ENCODE measurements at places on chromosomes 1 and 21. TPM values are rescaled to one million over a fixed set of nuclear protein-coding genes. Genes with fewer than 3 reads are reported as not detected.

Gene PCNT
- polyA plus RNA-seq, result 32.4 TPM

Gene CYP4A22
- 0.27 TPM for polyA plus RNA-seq

Gene RBM11
- 4.0 TPM for polyA plus RNA-seq

Gene NECTIN4
- 9.1 TPM for polyA plus RNA-seq

Gene SLC6A17
- 0.10 TPM for polyA plus RNA-seq

Gene RAB25
- polyA plus RNA-seq, result 66.5 TPM

Gene PCBP3
- 2.1 TPM for polyA plus RNA-seq

Gene SLC25A34
- 5.6 TPM for polyA plus RNA-seq

Gene TCHHL1
- not detected for polyA plus RNA-seq

Gene IL12RB2
- 1.2 TPM for polyA plus RNA-seq

Gene CCNL2
- 346 TPM for polyA plus RNA-seq

Gene INTS7
- 23.5 TPM for polyA plus RNA-seq

Gene MARK1
- 8.3 TPM for polyA plus RNA-seq

DNA sequence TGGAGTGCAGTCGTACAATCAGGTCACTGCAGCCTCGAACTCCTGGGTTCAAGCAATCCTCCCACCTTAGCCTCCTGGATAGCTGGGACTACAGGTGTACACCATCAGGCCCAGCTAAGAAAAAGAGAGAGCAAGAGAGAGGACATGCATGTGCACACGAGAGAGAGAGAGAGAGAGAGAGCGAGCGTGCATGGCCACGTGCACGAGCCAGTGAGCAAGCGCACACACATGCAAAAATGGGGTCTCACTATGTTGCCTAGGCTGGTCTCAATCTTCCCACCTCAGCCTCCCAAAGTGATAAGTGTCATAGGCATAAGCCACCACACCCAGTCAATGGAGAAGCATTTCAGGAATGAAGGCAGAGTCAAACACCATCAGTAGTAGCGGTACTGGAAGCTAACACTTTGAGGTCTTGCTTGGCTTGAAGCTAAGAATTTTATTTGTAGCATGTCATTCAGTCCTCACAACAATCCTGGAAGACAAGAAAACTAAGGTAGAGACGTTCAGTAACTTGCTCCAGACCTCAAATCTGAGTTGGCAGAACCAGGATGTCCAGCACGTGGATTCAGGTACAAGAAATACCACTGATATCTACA is 14.5 kb downstream of the GNB1 start:
- no peak for DNase-seq

DNA sequence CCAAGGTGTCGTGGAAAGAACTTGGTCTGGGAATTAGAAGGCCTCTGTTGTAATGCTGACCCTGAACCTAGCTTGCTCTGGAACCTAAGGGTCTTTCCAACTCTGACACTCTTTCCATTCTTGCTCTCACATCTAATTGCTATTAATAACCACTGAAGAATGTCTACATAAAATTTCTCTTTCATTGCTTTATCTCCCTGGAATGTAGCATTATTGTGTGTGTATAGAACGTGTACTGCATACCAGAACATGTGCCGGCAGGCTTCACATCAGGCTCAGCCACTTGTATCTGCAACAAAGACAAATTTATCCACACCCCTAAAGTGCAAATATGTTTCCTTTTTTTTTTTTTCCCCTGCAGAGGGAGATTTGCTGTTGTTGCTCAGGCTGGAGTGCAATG is 13.9 kb upstream of the LAX1 start:
- DNase-seq, result no peak

DNA sequence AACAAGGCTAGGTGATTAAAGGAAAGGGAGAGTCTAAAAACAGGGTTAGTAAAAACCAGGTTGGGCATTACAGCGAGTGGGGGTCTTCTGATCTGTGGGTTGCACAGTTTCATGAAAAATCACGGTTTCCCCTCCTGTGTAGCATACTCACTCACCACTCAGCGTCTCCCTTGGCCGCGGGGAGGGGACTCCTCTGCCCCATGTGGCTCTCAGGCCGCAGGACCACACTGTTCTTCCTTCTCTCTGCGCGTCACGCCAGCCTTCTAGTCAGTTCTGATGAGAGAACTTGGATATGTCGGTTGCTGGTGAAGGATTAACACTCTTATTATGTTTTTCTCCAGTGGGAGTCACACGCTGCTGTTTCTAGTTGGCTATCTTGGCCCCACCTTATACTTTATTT is 254.6 kb upstream of the LRRC7 start:
- DNase-seq, result no peak

GRCh38 chr1:169025412-169025811 is 81.1 kb upstream of the ATP1B1 start:
- no peak for DNase-seq

- DNase-seq, result no peak
These were observed 10.1 kb downstream of the GABPA start for GRCh38 chr21:25744854-25745253.

GRCh38 chr1:47819574-47819888 is 177.7 kb downstream of the TRABD2B start:
- DNase-seq, result no peak

DNA sequence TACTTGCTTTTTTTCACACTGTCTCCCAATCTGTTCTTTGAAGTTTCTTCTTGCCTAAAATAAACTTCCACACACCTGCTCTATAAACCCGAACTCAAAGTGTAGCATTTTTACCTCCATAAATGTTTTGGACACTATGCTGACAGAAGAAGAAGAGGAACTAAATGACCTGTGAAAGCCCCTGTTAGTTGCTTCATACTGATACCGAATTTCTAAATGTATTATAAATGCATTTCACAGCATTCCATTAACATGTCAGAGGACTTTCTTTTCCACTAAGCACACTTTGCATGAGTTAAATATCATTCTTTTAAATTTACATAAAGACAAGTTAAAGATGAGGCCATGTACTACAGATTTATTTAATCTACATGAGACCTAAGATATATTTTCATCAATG is 281.0 kb downstream of the SMYD3 start:
- no peak for DNase-seq

GRCh38 chr1:20199403-20199802 is 13.1 kb upstream of the PLA2G2C start:
- no peak for DNase-seq

DNA sequence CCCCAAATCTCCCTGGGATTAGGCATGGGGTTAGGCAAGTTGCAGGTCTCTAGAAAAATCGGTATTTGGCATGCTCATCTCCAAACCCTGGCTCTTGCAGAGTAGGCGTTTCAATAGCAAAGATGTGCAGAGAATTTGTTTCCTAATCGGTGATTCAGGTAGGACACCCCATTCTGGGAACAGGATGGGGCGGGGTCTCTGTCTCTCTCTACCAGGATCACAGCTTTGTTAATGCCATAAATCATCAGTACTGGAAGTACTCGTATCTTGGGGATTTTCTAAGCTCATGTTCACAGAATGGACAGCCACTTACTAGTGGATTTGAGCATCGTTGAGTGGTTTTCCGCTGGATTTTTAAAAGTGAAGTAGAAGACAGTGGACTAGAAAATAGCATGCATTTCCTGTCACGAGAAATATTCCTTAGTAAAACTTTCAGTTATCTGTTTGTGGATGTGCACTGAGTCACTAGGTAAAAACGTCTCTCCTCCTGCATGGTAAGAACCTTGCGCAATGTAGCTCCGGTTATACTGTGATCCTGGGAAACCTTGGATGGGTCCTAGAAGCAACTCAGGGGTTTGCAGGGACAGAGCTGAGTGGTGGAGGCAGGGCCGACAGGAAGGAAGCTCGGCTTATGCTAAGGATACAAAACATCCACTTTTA is 5.1 kb downstream of the TMEM51 start:
- DNase-seq, result no peak

DNA sequence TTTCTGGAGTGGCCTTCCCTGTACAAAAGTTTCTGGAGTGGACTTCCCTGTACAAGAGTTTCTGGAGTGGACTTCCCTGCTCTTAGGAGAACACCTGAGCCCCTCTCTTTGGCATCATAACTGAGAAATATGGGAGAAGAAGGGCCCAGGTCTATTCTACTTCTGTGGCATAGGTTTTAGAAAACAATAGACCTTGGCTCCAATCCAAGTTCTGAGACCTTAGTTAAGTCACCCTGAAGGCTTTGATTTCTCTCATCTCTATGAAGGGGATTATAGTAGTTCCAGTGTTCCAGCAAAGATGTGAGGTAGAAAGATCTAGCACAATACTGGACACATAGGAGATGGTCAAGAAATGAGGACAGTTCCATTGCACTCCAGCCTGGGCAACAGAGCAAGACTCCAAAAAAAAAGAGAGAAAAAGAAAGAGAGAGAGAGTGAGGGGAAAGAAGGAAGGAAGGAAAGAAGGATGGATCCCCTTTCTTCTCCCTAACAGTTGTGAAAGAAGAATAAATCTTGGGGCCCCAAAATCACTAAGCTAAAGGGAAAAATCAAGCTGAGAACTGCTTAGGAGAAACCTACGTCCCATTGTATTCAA is 13.3 kb upstream of the EIF4G3 start:
- DNase-seq, result no peak

DNA sequence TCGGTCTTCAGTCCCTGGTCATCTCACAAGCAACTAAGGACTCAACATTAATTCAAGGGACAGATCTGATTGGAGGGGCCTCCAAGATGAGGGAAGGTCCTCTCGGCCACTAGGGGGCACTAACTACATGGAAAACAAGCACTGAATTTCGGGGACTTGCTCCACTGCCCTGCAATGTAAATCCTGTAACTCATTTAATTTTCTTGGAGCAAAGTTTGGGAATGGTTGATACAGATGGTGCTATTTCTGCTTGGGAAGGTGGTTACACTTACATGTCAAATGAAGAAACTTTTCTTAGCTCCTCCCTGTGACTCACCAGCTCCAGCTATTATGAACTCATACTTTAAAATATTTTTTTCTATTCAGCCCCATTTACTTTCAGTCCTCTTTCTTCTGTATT is 97.4 kb upstream of the KCNJ15 start:
- DNase-seq, result peak; percentile 55

GRCh38 chr1:220344745-220345144 is 72.5 kb upstream of the RAB3GAP2 start:
- no peak for DNase-seq

GRCh38 chr1:191963286-191963685 is 195.0 kb upstream of the RGS18 start:
- no peak for DNase-seq

GRCh38 chr1:220803401-220804201 is 16.9 kb downstream of the MTARC1 start:
- no peak for DNase-seq

- DNase-seq, result peak; percentile 77
These were observed 4.3 kb upstream of the CCN1 start for GRCh38 chr1:85576266-85576641.

GRCh38 chr1:22722901-22723550 is 12.4 kb downstream of the EPHB2 start:
- no peak for DNase-seq

DNA sequence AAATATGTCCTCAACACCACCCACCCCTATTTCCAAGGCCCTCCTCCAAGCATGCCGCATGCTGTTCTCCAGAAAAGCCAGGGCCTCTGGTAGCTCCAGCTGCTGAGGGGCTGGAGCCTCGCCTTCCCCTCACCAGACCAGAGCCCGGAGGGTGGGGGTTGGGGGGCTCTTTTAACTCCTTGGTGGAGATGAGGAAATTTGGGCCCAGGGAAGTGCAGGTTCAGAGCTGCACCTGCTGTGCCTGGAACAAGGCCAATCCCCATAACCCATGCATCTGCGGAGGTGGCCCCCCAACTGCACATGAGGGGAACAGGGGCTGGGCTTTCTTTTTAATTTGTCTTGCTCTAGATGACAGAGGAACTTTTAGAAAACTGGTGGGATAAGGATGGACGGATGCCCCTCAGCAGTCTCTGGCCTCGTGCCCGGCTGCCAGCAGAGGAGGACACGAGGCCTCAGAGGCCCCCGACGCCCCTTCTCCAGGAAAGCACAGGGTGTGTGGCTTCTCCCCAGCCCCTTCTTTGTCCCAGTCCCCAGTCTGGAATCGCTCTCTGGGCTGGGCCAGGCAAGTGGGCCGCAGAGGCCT is 550 bp upstream of the SELENON start:
- DNase-seq, result no peak

- DNase-seq, result no peak
These were observed 2.1 kb downstream of the TLCD4 start for GRCh38 chr1:95119273-95119672.

GRCh38 chr1:91564888-91565701 is 64.4 kb downstream of the CDC7 start:
- DNase-seq, result no peak
